ENCODE measurements at places on chromosomes 1 and 21.

DNA sequence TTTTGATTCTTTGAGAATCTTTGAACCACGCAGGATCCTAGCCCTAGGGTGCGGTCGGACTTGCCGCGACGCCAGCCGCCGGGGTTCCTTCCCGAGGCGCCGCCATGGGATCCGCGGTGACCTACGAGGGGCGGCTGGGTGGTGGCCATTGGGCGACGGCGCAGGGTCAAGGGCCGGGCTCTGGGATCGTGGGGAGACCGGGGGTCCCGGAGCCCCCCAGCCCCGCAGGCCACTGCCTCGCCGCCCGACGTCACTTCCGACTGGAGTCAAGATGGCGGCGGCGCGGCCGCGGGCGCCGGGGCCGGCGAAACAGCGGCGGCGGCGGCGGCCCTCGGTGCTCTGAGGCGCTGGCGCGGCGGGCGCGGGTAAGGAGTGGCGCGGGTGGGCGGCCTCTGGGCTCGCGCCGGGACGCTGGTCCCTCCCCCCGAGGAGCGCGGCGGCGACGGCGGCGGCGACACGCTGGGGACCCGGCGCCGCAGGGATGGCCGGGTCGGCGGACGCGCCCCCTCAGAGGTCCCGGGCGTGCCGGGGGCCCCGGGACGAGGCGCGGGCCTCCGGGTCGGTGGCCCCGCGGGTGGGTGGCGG is at the start of gene PRDM2:
Gene PRDM2 (plus strand): TSS at position 253 of the 585 bp plus-strand sequence. CDS start 15,418 bp downstream, outside the sequence.
- DNase-seq: peak; percentile 51

DNA sequence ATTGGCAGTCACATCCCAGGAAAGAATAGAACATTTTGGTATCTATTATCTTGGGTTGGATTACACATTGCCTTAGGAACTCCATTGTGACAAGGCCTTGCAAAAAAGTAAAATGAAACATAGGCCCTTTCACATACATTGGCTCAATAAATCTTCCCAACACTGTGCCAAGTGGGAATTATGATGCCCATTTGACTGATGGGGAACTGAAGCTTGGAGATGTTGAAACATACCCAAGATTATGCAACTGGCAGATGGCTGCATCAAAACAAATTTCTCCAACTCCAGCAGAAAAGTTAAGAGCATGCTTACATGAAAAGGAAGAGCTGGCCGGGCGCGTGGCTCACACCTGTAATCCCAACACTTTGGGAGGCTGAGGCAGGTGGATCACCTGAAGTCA is 26.9 kb downstream of the PLEKHO1 start:
- DNase-seq: no peak

DNA sequence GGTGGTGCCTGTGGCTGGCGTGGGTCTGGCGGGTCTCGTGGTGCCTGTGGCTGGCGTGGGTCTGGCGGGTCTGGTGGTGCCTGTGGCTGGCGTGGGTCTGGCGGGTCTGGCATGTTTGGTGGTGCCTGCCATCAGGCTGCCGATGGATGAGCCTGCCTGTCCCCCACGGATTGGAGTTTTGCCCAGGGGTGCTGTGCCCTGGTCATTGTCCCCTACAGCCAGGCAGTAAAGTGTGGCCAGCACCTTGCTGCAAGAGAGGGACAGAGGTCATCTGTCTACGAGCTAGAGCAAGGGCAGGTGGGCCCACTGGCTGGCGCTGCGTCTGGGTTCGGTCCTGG is 41.8 kb downstream of the SKI start:
- no peak for DNase-seq

GRCh38 chr1:209552406-209553264 is 30.9 kb upstream of the CAMK1G start:
- peak; percentile 25 for DNase-seq

- no peak for DNase-seq
These were observed 37.3 kb downstream of the MACO1 start for GRCh38 chr1:25468033-25468432.

- no peak for DNase-seq
These were observed 140.6 kb downstream of the VPS13D start for GRCh38 chr1:12370333-12370975.

DNA sequence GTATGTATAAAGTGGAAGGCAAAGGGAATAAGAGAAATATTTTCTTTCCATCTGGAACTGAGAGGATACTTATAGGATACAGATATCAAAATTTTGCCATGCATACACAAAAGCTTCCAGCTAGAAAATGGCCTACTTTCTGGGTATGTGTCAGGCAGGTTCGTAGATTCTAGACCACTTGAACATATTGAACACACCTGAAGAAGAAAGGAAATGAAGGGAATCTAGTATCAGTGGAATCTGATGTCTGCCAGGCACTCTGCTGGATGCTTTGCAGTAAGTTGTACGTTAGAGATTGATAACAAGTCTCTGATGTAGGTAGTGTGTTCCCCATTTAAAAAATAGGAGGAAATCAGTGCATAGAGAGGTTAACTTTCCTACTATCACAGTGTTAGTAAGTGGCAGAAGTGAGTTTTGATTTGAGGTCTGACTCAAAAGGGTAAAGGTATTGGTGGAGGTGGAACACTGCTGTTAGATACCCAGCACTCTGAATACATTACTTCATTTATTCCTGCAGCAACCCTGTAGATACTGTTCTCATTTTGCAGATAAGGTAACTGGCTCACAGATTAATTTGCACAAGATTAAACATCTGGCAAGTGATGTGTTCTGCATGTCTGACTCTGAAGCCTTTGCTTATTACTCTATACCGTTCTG is 3.0 kb downstream of the CAMSAP2 start:
- DNase-seq: no peak

- no peak for DNase-seq
These were observed 154.6 kb downstream of the SLC30A10 start for GRCh38 chr1:219773775-219774174.

Data from NCI-H2171 (cell line).